SK-N-SH treated with all-trans-retinoic acid at 6 μM for 48 hours (cell line): ENCODE measurements at places on chromosomes 1 and 21.

- ATAC-seq: no peak
These were observed 44.5 kb downstream of the ELAPOR1 start for GRCh38 chr1:109158433-109158832.

DNA sequence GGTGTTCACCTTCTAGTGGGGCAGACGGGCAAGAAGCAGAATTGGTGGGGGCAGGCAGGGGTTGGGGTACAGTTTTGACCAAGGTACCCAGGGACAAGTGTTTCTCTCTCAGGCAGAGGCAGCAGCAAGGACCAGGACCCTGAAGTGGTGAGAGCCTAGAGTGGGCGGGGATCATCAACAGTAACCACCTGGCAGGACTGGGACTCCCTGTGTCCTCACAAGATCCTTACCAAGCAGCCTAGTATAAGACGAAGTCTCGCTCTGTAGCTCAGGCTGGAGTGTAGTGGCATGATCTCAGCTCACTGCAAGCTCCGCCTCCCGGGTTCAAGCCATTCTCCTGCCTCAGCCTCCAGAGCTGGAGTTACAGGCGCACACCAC lies 3.2 kb upstream of the NADK start:
- ATAC-seq: peak; percentile 2; the same call in 1 of the 3 replicates

DNA sequence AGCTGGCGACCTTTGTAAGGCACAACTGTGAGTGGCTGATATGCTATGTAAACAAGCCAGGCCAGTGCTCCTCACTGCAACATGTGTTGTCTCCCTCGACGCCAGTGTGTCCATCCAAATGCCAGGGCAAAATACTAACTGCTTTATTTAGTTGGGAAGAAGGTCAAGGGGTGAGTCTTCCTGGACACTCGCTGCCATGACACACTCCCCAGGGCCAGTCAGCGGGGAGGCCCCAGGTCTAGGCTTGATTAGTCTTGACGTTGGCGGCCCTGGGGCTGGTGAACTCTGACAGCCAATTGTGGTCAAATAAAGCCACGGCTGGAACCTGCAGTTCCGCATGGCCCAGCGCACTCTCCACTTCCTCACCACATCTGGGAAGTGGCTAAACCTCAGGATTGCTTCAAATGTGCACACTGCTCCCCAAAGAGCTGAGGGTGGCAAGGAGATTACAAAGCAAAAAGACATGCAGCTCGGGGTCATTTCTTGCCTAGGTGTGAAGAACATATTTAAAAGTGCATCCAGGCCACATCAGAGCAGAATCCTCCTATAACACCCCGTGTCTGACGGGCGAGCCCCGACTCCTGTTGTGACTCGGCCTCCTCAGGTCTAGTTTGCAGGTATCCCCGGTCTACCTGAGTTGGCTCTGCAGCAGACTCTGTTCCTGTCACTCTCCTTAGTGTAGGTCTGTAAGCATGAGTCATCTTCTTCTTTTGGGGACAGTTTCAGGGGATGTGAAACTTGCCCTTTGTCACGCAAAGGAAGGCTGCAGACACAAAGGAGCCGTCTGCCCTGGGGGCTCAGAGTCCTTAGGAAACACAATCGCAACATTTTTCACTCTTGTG lies 183.5 kb downstream of the RUNX1 start:
- ATAC-seq: no peak

DNA sequence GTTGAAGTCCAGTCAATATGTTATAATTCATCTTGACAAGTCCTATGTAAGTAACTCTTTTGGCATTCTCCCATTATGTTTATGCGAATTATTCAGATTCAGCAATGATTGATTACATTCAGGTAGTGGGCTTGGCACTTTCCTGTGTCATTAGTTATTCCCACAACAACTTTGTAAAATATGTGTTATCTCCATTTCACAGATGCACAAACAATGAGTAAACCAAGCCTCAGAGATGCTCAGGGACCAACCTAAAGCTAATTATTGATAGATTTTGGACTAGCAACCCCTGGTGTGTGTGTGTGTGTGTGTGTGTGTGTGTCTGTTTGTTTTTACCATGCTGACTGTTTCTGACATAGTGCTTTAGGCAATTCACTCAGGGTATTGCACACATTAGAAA lies 371.1 kb upstream of the C1orf87 start:
- ATAC-seq: no peak

DNA sequence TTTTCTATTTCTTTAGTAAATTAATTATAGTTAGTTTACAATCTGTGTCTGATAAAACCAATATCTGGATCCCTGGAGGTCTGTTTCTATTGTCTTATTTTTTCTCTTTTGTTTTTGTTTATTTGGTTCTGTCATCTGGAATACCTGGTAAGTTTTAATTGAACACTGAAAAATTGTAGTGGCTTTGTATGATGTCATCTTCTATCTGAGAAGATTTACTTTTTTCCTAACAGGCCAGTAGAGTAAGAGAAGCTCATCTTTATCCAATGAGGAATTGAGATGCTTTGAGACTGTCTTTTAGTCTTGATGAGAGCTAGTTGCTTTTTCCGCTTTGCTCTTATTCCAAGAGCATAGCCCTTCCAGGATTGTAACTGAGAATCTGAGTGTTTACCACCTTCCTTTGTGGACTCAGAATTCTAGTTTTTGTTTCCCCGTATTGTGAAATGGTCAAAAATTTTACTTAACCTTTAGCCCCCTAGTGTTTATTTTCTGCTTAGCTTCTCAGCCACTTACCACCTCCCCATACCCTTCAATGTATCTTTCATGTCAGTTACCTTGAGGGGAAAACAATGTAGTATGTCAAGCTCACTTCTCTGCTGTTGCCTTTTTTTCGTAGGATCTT lies 25.0 kb downstream of the PTGFRN start:
- 0 out of 3 replicates have a peak, but pooled peaks have one; percentile 34 for ATAC-seq

GRCh38 chr1:15287035-15287979 lies 40.3 kb downstream of the FHAD1 start:
- no peak for ATAC-seq

DNA sequence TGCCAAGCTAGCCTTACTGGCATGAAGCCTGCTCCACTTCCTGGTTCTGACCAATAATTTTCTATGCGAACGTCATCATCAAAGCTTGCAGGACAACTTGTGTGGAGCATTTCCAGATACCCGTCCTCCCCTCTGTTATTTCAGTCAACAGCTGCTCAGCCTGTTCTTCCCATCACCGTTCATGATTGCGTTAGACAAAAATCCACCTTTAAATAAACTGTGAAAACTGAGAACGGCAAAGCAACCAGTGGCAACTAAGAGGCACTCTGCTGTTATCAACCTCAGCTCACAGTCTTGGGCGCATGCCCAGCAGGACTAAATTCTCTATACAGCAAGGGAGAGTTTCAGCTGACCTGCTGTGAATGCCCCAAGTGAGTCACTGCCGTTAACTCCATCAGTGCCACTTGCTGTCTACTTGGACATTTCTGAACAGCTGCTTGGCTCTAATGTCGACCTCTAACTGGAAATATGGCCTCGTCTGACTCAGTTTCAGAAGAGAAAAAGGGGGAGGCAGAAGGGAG lies 207.4 kb upstream of the RUNX1 start:
- ATAC-seq: peak; percentile 98

GRCh38 chr1:203381151-203381751 lies 30.3 kb upstream of the FMOD start:
- ATAC-seq: no peak

DNA sequence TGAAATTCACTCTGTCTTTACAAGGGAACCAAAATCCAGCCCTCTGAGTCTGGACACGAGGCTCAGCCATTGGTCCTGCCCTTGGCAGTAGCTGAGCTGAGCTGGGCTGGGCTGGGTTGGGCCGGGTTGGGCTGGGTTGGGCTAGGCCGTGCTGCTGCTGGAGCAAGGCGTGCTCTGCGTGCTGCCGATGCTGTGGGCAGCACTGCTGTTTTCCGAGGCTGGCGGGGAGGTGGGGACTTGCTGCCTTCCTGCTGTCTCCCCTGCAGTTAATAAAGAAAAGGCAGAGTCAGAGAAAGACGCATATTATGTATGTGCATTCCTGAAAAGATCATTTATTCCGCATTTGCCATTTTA lies 182.9 kb downstream of the CDC7 start:
- ATAC-seq: no peak

GRCh38 chr1:5576673-5577065 lies 415.6 kb downstream of the NPHP4 start:
- no peak for ATAC-seq

GRCh38 chr21:32392299-32392879 lies 423 bp downstream of the URB1 start:
- ATAC-seq: peak; percentile 60

- no peak for ATAC-seq
These were observed 7.6 kb downstream of the UBASH3A start for GRCh38 chr21:42411197-42411869.

DNA sequence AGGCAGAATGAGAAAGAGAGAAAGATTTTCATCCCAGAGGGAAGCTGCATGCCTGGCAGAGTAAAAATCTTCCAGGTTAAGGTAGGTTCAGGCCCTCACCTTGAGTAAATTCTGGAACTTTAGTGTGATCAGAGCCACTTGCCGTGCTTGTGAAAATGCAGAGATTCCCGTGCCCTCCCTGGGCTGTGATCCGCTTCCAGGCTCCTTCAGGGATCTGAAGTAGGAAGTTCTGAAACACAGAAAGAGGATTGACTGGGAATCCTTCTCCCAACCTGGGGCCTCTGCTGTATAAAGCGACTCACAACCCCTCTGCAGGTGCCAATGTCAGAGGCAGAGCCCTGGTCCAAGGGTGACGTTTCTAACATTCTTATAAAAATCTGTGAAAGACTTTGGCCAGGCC lies 26.6 kb downstream of the NUAK2 start:
- ATAC-seq: peak; percentile 2

DNA sequence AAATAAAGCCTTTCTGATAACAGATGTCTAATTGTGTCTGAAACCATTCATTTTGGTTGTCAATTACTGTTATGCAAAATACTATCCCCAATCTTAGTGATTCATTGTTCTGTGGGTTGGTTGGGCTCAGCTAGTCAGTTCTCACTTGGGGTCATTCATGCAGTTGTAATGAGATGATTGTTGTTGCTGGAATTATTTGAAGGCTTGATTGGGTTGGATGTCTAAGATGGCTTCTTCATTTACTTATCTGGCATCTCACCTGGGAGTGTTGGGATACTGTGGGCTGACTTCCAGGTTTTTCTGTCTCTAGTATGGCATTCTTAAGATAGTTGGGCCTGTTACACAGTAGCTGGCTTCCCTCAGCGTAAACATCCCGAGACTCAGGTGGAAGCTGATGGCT lies 217.8 kb upstream of the B3GALT2 start:
- ATAC-seq: no peak

- no peak for ATAC-seq
These were observed 33.0 kb upstream of the TARDBP start for GRCh38 chr1:10979483-10979920.

- ATAC-seq: no peak
These were observed 25.0 kb upstream of the CD1D start for GRCh38 chr1:158155673-158156072.

DNA sequence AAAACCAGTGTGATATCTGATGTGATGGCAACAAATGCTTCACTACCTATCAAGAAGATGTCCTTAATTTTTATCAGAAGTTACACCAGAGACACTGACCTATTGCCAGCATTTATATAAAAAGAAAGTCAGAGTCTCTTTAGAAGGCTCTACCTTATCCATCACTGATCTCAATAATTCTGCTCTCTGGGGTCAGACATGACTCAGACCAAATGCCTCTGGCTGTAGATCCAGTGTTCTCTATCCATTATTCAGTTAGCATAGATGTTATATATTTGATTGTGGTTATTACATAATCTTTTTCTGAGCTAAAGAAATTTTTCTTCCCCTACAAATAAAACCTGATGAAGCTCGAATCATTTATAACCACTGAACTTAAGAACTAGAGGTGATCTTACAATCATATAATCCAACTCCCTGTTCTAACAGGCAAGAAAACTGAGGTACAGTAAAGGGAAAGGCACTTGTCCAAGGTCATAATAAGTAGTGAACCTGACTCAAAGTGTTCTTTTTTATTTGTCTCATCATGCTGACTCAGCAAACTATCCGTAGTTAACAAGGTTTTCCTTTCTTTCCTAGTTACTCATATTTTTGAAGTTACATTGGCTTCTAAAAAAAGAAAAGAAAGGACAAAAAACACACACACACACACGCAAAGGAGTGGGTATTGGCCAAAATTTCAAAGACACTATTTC lies 43.6 kb upstream of the ESRRG start:
- ATAC-seq: peak; percentile 95

DNA sequence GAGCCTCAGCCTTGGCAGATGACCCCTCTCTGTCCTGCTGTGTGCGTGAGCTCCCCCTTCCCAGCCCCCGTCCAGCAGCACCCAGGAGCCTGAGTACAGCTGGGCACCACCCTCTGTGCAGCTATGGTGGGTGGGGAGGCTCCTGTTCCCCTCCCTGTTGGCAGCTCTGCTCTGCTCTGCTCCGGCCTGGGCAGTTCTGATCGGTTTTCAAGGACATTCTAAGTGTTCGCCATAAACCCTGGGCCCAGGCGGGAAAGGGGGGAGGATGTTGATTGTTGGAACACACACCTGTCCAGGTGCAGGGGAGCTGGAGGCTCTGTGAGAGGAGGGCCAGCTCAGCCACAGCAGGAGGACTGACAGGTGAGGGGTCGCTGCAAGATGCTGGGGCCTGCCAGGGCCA lies at the start of gene CLCNKB:
Gene CLCNKB (plus strand): TSS at position 262 of the 400 bp plus-strand sequence. CDS start 711 bp downstream, outside the sequence.
- no peak for ATAC-seq

DNA sequence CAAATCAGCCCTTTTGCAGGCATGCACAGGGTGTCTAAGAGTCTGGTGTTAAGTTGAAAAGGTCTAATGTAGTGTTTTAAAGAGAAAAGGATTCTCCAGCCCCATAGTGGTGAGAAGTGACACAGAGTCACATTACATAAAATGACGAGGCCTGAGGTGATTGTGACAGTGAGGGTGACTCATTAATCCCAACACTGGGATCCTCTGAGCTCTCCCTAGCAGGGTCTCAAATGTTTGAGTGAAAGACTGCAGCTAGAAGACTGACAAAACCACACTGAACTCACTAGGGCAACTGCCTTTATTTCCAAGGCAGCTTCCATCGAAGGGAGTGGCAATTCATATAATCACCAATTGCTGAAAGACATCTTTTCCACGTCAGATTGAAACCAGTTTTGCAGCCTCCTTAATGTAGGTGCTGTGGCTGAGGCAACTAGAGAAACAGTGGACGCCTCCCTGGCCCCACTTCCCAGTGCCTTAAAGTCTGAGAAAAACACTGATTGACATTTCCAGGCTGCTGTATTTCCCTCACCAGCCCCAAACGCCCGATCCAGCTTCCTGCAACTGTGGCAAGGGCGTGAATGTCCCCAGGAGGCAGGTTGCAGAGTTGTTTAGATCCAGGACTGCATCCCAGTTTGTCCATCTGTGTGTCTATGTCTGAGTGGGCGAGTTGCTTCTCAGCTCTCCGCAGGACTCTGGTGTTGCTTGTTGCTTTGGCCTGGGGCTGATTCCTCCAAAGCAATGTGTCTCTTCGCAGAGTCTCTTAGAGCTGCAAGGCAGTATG lies 81.4 kb downstream of the RUNX1 start:
- ATAC-seq: no peak

GRCh38 chr1:110107867-110108469 lies 4.3 kb upstream of the UBL4B start:
- ATAC-seq: no peak

- ATAC-seq: no peak
These were observed 10.1 kb downstream of the YARS1 start for GRCh38 chr1:32806910-32807523.

GRCh38 chr1:166167572-166167925 lies 748 bp upstream of the FAM78B start:
- no peak for ATAC-seq
